ENCODE measurements at places on chromosomes 2 and 18.

GRCh38 chr18:36176177-36176584 lies 11.1 kb upstream of the MOCOS start:
- DNase-seq: no peak

- DNase-seq: no peak
Measured at GRCh38 chr2:16511041-16511440, 154.6 kb downstream of the CYRIA start.

GRCh38 chr18:44884431-44884830 lies 203.7 kb downstream of the SETBP1 start:
- DNase-seq: no peak

- DNase-seq: no peak
Measured at GRCh38 chr2:103176294-103176915, 414.6 kb downstream of the TMEM182 start.

- DNase-seq: no peak
Measured at GRCh38 chr2:198968545-198968944, 489.2 kb downstream of the SATB2 start.

DNA sequence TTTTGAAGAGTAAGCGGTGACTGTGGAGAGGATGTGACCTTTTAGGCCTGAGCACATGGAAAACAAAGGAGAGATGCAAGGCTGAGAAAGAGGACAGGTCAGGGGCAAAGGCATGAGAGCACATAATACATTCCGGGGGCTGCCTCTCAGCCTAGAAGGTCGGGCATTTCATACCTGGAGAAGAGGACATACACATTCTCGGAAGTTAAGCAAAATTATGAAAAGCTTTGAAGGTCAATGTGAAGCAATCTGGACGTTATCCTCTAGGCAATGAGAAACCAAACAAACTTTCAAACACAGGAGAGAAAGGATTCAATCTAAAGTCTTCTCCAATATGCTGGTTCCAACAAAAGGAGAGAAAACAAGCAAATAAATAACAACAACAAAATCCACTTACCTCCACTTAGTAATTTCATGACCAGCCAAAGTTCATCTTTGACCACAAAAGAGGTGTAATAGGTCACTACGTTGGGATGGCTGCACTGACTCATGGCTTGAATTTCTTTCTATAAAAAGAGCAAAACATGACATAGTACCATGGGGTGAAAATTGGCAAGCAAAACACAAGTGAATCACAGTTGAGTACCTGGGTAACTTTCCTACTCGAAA lies 80.4 kb downstream of the STK39 start:
- no peak for DNase-seq

DNA sequence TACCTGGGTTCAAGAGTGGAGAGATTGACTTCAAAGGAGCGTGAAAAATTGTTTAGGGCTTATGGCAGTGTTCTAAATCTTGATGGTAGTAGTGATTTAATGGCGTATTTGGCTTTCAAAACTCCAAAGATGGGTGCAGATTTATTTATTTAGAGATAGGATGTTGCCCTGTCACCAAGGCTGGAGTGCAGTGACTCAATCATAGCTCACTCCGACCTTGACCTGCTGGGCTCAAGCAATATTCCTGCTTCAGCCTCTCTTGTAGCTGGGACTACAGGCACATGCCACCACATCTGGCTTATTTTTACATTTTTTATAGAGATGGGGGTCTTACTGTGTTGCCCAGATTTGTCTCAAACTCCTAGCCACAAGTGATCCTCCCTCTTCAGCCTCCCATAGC lies 52.5 kb downstream of the FAM117B start:
- DNase-seq: no peak

DNA sequence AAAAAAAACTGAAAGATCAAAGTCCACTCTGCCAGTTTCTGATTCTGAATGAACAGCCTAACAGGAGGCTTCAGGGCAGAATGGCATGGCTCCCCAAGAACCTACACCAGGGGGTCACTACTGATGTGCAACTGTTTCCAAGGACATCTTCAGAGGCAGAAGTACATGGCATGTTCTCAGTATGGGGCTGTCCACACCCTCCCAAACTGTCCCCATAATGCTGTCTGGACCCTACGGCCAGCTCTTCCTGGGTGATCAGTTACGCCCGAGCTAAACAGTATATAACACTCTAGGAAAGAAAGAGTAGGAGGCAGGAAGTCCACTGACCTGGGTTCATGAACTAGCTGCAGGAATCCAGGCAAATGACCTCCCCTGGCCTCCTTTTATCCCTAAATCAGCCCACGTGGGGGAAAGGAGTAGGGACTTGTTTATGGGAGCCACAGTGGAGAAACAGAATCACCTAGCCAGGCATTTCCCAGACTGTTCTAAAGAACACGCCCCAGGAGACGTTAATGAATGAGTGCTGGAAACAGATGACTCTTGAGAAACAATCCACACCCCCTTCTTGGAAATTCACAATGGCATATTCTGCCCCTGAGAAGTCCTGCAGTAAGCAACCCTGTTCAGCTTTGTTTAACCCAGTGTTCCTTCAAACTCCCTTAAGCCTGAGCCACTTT lies 2.5 kb downstream of the TMBIM1 start:
- no peak for DNase-seq

DNA sequence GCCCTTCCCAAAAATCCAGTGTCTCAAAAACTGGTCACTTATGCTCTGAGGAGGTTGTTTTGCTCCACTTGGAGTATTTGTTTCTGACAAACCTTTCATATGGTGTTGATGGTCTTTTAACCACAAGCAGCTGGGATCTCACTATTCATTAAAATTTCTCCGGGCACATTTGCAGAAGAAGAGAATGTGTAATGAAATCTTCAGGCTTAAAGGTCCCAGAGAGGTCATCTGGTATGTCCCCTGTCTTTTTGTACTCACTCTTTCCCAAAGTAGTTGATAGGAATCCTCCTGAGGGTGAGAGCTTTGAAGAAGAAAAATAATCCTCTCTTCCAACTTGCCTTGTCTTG lies 430.8 kb downstream of the SETBP1 start:
- DNase-seq: no peak

DNA sequence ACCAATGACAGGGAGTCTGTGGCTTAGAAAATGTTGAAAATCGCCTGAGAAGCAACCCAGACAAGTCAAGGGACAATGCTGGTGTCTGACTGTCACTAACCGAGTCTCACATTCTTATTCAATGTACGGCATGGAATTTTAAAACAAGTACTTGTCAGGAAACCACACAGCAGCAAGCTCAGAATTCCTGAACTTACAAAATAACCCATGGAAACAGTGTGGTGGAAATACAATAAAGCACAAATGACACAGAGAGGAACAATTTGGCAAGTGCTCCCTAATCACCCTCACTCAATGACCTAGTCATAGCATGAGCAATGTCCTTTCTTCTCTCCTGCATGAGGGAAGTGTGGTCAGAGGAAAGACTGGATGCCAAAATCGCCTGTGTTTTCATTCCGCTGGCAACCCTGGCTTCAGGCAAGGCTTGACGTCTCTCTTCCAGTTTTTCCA lies 154.0 kb downstream of the SATB2 start:
- DNase-seq: no peak

DNA sequence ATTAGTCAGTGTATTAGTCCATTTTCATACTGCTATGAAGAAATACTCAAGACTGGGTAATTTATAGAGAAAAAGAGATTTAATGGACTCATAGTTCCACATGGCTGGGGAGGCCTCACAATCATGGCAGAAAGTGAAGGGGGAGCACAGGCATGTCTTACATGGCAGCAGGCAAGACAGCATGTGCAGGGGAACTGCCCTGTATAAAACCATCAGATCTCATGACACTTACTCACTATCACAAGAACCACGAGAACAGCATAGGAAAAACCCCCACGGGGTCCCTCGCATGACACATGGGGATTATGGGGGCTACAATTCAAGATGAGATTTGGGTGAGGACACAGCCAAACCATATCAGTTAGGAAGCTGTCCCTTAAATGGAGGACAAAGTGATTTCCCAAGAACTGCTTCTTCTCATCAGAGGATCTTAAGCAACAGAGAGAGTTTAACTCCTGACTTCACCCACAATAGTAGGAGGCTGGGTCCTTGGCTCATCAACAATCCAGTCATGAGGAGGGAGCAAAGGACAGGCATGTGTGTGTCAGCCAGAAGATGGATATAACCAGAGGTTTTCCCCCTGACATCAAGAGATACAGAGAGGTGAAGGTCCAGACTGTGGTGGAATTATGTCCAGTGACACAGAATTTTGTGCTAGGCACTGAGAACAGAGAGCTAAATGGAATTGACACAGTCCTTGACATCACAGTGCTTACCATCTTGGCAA lies 203.8 kb upstream of the SH3BP4 start:
- no peak for DNase-seq

GRCh38 chr2:100194951-100195350 lies 52.6 kb upstream of the AFF3 start:
- DNase-seq: no peak

- DNase-seq: no peak
Measured at GRCh38 chr18:42211201-42211600, 256.2 kb downstream of the PIK3C3 start.

- no peak for DNase-seq
Measured at GRCh38 chr2:114039677-114040076, 149.8 kb downstream of the ACTR3 start.

GRCh38 chr2:28052691-28053090 lies 162.2 kb downstream of the BABAM2 start:
- DNase-seq: no peak

- DNase-seq: no peak
Measured at GRCh38 chr18:23108496-23108895, 26.8 kb upstream of the CABLES1 start.

DNA sequence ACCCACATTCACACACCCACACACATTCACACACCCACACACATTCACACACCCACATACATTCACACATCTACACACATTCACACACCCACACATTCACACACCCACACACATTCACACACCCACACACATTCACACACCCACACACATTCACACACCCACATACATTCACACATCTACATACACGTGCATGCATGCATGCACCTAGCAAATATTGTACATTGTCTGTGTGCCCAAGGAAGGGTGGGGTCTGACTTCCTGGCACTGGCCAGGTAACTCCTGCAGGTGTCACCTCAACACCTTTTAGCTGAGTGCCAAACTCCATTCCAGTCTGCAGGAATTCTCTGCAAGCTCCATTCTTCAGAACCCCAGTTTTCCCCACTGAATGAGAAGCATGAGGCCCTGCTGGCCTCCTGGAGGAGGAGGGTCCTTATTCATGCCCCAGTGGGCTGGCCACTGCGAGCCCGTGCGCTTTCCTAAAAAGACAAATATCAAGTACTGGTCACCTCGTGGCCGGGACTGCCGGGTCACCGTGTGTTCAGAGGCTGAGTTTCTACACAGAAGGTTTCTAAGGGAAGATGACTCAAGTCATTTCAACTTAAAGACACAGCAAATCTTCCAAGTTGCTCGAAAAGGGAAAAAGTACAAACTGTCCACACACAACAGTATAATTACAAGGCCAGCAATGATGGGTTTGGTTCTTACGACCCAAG lies 131.5 kb downstream of the HDAC4 start:
- DNase-seq: no peak

DNA sequence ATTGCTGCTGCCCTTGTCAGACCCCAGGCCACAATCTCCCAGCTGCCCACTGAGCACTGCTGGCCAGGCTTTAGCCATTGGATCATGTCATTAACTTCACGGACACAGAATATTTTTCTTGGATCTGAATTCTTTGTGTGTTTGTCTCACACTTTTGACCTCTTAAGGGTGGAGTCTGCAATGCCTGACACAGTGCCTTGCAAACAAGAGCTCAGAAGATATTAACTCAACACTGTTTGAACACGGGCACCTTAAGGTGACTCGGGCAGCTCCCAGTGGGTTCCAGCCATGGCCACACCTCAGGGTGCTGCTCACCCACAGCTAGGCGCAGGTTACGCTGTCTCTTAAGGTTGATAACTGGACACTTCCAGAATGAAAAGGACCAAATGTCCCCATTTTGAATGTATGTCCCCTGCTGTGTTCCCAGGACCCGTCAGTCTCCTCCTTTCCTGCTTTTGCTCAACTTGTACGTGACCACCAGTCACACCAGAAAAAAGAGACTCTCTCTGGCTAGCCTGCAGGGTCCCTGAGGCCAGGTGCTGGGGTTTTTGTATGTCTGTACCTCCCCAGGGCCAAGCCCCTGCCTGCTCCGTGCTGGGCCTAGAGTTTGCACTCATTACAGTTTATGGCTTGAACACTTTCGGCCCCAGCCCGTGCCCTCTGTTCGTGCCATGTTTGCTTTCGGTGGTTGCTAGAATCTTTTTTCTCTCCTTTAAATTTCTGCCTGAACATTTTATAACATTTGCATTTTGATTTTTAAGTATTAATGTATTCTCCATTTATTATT lies 33.4 kb upstream of the TMEM131 start:
- DNase-seq: no peak

- no peak for DNase-seq
Measured at GRCh38 chr18:47403317-47403716, 151.9 kb upstream of the SKOR2 start.

DNA sequence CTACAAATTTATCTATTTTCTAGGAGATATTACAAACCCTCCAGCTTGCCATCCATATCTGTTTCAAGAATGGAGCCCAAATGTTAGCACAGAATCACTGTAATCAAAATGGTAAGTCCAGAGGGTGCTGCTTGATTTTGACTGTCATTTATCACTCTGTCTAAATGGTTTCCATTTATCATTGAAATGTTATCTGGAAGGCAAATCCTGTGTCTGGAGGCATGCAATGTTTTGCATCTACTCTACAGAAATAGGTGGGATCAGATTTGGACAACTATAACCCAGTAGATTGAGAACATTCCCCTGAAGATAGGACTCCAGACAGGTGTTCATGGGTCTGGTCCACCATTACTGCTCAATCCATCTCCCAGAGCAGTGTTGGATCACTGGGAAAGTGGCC lies 128.7 kb downstream of the MAIP1 start:
- DNase-seq: no peak

Measured in GM19239 (cell line).